ENCODE measurements at places on chromosomes 3 and 15.

DNA sequence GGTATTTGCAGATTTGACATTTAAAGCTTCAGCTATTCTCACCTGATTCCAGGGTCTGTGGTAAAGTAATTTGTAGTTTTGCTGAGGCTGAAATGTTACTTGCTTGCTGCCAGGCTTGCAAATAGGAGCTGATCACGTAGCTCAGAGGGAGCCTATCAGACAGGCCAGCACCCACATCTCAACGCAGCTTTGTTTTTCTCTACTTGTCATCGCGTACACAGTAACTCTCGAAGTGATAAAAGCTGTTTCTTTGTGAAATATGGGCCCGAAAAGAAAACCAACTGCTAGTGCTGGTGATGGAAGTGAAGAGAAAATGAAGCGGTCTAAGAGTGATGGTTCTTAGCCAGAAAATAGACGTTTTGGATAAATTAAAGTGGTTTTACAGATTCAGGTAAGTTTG is 23.4 kb downstream of the RAB5A start:
- DNase-seq, result no peak

- no peak for DNase-seq
Observed at GRCh38 chr15:43238671-43239131, 17.9 kb upstream of the EPB42 start.

DNA sequence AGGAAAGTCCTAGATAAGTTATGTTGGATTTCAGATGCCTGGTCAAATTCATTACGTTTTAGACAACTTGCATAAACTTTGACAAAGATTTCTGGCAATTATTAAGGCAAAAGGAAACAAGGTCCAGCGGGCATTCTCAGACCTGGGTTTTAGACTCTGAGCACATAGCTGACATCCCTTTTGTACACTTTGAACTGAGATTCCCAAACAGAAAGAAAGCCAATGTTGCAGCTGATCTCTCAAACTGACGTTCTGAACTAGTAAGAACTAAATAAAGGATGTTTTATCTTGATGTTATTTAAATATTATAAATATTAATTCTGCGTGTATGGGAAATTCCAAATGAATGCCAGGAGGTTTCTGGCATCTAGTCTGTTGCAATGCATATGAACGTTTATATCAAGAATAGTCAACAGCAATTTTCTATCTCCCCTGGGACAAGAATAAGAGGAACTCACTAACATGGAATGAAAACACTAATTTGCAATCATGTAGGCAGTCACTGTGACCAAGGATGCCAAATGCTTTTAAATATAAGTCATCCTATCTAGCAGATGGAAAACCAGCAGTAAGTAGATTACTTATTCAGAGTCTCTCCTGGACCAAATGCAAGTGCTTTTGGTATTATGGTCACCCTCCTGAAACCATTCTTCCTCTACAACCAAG is 202.1 kb downstream of the GREM1 start:
- DNase-seq, result no peak

DNA sequence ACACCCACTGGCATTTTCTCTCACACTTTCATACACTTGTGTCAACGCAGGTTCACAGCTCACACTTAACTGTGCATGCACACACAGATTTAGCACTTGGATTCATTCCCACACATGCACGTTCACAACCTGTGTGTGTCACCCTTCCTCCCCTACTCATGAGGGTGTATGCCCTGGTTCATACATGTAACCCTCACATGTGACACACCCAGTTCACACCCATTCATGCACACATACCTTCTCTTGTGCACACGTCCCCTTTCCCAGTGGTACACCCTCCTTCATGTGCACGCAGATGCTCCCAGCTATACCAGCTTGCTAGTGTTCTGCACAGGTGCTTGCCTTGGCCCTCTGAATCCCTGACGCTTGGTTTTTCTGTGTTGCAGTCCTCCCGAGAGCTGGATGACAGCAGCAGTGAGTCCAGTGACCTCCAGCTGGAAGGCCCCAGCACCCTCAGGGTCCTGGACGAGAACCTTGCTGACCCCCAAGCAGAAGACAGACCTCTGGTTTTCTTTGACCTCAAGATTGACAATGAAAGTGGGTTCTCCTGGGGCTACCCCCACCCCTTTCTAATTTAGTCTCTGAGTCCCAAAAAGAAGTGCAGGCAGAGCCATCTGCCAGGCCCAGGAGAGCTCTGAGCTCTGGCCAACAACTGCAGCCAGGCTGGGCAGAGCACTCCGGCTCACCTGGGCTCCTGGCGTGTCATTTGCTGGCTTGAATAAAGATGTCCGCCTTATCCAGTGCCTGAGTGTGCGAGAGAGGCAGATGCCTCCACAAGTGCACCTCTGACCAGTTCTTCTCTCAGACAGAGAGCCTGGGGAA is 39.5 kb downstream of the GOLGA6A start:
- no peak for DNase-seq

GRCh38 chr3:191176038-191176785 is 22.8 kb upstream of the OSTN start:
- no peak for DNase-seq

DNA sequence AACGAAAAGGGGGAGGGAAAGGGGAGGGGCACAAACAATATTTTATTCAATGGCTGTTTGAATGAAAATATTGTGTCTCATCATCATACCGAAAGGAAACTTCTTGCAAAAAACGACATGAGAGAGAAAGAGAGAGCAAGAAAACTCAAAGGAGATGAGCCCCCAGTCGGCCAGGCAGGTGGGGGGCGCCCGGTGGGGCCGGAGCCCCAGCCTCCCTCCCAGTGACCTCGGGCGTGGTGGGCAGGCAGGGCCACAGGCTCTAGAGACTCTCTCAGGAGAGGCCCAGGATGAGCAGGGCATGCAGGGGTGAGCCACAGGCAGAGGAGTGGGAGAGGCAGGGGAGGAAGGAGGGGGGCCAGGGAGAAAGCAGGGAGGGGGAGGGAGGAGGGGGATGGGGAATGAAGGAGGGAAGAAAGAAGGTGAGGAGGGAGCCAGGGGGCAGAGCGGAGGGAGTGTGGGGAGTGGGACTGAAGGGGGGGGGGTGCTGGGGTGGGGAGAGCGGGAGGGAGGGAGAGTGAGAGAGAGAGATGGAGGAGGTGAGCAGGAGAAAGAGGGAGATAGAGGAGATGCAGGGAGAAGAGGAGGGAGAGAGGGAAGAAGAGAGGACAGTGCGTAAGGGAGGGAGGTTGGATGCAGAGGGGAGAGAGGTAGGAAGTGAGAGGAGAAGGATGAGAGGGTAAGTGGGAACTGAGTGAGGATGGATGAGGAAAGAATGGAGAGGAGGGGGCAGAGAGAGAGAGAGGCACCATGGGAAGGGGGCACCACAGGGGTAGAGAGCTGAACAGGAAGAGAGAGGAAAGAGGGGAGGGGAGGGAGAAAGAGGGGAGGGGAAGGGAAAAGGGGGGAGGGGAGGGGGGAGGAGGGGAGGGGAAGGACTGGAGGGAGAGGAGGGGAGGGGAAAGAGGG is 14.1 kb upstream of the TMEM115 start:
- no peak for DNase-seq

- DNase-seq, result no peak
Observed at GRCh38 chr15:100893964-100894295, 14.3 kb downstream of the ALDH1A3 start.

DNA sequence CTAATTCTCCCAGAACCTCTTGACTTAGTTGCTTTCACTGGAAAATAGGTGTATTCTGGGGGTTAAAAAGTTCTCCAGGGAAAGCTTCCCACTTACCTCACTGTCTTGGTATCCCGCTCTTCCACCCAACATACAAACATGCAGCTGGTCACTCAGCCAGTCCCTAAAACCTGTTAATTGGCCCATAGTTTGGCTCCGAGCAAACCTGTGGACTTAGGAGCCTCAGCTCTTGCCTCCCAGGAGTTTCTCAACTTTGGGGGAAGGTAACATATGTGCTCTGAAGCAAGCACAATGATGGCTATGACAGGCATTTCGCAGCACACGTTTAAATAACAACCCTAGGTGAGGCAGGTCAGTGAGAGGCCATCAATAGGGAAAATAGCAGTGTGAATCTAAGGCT is 25.8 kb upstream of the LRRFIP2 start:
- DNase-seq, result no peak

DNA sequence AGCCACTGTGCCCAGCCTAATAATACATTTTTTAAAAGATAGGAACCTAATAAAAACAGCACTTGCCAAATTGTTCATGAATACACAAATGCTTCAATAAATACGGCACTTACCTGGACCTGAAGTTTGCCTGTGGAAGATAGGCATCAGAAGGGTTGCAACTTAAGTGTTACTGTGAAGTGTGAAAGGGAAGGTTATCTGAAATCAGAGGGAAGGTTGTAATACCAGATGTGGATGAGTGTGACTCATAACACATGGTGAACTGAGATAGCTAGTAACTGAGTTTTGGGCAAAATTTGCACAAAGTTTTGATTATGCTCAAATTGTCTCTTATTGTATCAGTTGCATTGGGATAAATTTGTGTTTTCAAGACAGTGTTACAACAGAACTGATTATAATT is 68.0 kb downstream of the ATP11B start:
- DNase-seq, result no peak

DNA sequence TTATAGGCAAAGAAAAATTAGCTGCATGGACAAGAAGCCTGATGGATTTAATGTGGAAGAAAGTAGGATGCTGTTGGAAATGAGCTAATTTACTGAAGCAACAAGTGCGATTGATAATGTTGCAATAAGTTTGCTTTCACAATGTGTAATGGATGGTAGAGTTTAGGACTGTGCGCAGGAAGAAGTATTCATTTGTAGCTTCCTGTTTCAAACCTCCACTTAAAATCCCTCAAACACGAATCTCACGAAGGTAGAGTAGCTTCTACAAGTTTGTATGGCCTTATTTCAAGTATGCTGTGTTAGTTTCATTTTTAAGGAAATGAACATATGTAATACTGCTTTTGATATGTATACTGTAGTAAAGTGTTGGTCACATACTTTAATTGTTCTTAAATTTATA is 42.3 kb downstream of the KCNH8 start:
- no peak for DNase-seq

- DNase-seq, result no peak
Observed at GRCh38 chr3:160218136-160218535, 7.1 kb upstream of the C3orf80 start.

- DNase-seq, result no peak
Observed at GRCh38 chr3:117515309-117515708, 805.7 kb downstream of the TUSC7 start.

DNA sequence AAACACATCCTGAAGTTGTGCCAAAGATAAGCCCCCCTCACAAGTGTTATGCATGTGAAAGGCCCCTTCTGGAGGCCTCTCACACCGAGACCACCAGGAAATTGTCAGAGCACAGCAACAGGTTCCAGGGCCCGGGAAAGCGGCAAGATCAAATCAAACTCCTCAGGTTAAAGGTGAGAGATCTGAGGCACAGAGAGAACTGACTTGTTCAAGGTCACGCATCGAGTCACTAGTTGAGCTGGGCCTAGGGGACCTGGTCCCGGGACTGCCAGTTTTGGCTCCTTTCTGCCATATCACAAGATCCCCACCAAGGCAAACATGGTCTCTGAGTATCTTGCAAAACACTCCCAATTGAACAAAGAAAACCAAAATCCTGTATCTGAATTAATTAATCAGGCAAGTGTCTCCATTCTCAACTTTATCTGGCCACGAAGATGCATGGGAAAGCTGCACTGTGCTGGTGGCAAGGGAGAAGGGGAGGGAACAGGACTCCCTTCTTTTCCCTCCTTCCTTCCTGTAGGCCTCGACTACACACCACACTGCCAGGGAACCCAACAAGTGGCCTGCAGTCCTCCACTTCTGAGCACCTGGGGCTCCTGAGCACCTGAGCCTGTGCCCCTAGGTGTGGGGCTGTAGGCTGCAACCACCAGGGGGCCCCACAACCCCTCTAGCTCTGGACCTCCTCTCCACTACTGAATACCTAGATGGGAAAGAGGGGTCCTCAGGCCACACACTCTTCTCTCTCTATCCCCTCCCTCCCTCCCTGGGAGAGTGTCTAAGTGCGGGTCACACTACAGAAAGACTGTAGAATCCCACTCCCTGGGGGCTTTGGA is 37.3 kb downstream of the ANP32A start:
- DNase-seq, result no peak

All from C1 segment of cervical spinal cord (tissue), 14 donors.